ENCODE measurements at places on chromosomes 4 and X. TPM values are rescaled to one million over a fixed set of nuclear protein-coding genes. Genes with fewer than 3 reads are reported as not detected.

GRCh38 chr4:37002625-37003024, 241.9 kb upstream of the NWD2 start:
- no peak for DNase-seq

GRCh38 chr4:86272669-86273068, 87.2 kb downstream of the MAPK10 start:
- DNase-seq, result no peak

DNA sequence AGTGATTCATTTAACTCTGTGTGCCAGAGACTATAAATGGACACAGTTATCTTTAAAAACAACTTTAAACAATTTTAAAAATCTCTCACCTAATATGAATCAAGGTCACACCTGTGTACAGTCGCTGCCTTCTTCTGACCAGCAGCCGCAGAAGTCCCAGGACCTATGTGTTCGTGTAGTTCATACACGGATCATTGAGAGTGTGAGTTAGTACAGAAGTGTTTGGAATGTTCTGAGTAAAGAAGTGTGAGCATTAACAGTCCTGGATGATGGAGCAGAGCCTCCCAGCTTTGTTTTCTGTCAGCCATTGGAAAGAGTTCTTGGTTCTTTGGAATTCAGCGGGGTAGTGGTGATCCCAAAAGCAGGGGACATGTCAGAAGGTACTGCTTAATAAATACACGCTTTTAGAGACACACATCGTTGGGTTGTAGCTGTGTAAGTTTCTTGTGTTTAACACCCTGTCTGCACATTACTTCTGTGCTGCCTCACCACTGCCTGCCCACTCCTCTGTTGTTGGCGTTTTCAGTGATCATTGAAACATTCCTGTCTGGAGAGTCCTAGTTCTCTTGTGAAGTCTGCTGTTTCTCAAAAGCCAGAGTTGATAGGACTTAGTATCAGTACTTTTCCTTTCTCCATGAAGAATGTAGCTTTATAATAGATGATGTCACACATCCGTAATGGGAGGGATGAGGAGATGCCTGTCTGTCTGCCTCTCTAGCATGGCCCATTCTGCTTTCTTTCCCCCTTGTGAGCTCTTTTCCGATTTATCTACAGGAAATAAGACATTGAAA, 90.6 kb downstream of the PTTG2 start:
- DNase-seq, result no peak

GRCh38 chrX:66961665-66962064, 322.8 kb upstream of the EDA2R start:
- DNase-seq, result no peak

- DNase-seq, result no peak
These were observed 1.9 kb downstream of the HUWE1 start for GRCh38 chrX:53684415-53685192.

GC gene
- 0.07 TPM for polyA plus RNA-seq

XPNPEP2 gene
- 1.3 TPM for polyA plus RNA-seq

RCHY1 gene
- polyA plus RNA-seq, result 26.1 TPM

- DNase-seq, result no peak
These were observed 123.6 kb downstream of the CORIN start for GRCh38 chr4:47714269-47714668.

GRCh38 chr4:122688529-122689140, 43.9 kb upstream of the BBS12 start:
- DNase-seq, result no peak

All from right cardiac atrium (tissue), 5 donors.